NCI-H2029 treated with DMSO at 0.1 percent for 48 hours (cell line): ENCODE measurements at places on chromosomes 1 and 21.

DNA sequence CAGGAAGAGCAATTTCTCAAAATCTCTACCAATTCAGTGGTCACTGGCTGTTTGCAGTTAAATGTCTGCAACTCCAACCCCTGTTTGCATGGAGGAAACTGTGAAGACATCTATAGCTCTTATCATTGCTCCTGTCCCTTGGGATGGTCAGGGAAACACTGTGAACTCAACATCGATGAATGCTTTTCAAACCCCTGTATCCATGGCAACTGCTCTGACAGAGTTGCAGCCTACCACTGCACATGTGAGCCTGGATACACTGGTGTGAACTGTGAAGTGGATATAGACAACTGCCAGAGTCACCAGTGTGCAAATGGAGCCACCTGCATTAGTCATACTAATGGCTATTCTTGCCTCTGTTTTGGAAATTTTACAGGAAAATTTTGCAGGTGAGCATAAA lies 167.2 kb downstream of the CRB1 start:
- DNase-seq: no peak

- no peak for DNase-seq
Measured at GRCh38 chr1:202888221-202888530, 773 bp downstream of the RABIF start.

DNA sequence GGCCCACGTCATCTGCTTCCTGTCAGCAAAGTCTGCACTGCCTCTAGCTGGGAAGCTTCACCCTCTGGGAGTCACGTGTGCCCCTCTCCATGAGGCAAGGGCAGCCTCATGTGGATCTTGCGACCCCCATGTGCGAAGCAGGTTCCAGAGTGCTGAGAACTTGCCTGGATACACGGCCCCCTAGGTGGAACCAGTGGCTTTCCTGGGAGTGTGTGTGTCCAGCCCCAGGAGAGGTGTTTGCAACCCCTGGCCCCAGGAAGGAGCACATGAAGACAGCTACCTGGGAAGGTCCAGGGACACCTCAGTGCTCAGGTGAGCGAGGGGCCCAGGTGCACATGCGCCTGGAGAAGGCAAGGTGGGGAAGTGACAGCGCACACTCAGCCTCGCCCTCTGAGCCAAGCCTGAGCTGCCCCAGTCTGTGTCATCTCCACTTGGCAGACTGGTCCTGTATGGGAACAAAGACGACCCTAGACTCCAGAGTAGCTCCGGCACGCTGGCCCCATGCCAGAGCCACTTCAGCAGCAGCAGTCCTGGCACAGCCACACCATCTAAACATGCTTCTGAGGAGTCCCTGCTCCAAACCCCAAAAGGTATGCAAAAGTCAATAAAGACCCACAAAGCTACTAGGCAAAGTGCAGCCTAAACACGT lies 8.9 kb downstream of the LSS start:
- peak; percentile 82 for DNase-seq

DNA sequence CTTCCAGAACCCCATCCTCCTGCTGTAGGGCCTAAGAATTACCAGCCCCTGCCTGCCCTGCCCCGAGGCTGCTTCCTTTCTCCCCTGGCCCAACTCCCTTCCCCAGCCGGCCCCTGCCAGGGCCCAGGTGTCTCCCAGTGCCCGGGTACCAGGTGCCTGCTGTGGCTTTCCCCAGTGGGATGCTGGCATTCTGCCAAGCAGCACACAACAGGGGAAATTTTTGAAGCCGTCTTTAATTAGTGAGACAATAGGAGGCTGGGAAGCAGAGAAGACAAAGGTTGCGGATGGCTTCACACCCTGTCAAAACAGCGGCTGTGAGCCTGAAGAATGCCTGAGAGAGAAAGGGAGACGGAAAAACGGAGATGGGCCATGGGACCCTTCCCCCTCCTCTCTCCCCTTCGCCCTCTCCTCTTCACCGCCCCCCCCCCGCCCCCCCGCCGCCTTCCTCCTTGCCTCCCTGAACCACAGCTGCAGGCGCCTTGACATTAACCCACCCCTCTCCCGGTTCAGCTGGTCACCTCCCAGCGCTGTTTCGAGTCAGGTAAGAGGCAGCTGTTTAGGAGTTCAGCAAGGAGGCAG lies 33.6 kb downstream of the LRRN2 start:
- DNase-seq: no peak

GRCh38 chr1:99764439-99764838 lies 2.0 kb downstream of the FRRS1 start:
- no peak for DNase-seq

GRCh38 chr1:203995228-203995627 lies 77.7 kb upstream of the SOX13 start:
- DNase-seq: no peak

DNA sequence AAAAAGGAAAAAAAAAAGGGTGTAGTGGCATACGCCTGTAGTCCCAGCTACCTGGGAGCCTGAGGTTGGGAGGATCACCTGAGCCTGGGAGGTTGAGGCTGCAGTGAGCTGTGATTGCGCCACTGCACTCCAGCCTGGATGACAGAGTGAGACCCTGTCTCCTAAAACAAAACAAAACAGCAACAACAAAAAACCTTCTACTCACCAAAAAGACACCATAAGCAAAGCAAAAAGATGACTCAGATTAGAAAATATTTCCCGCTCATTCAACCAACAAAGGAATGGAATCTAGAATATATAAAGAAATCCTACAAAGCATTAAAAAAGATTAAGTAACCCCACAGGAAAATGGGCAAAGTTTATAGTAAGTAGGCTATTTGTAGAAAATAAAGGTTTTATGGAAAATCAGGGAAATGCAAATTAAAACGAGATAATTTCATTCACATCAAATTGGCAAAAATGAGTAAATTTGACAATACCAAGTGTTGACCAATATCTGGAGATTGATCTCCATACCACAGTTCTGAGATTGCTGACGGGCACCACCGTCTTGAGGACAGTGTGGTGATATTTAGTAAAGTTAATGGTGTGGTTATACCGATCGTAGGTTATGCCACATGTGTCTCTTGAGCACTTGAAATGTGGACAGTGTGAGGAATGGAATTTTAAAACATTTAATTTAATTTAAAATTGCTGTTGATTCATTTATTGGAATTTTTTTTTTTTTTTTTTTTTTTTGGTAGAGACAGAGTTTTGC lies 54.0 kb downstream of the PIK3CD start:
- no peak for DNase-seq

- no peak for DNase-seq
Measured at GRCh38 chr1:43370564-43370963, 2.8 kb upstream of the ELOVL1 start.

DNA sequence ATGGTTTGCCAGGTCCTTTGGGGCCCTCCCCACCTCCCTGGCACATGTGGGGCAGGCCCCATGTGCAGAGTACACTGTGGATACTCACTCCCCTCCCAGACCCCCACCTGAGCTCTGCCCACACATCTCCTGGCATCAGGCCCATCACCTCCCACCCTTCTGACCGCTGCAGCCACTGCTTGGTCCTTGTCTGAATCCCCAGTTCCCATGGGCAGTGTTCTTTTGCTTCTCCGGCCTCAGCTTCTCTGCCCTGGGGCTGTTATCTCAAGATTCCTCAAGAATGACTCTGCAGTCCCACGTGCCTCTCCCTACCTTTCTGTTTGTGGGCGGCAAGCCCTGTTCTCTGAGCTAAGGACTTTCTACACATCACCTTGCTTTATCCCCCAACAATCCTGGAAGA lies 187.7 kb upstream of the EDN2 start:
- DNase-seq: no peak

- DNase-seq: no peak
Measured at GRCh38 chr1:47215713-47216112, 16.3 kb downstream of the TAL1 start.

GRCh38 chr1:242240691-242241090 lies 241.8 kb upstream of the MAP1LC3C start:
- no peak for DNase-seq

DNA sequence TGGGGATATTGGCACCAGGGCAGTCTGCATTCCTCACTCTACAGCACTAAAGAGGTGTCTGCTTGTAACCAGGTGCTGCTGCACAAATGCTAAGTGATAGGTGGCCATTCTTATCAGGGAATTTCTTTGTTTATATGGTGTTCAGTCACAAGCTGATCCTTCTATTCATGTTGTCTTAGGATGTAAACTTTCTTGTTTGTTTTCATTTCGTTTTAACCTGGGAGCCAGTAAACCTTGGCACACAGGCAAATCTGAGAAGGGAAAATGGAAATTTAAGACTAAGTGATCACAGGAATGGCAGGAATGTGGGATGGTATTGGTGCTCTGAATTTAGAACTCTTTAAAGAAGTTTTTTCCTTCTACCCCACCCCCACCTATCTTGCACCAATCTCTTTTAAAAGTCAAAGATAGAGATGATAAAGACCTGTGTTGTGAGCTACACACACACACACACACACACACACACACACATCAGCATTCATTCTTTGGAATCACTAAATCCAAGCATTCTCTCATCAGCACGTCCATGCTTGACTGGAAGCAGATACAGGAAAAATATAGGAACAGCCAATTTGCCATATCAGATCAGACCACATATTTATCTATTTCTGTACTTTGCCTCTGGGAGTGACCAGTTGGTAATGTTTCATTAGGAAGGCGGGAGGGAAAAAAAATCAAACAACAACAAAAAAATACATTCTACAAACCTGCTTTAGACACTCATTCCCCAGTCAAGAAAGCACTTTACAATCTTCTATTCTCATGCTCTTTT lies 451.4 kb upstream of the ADGRL2 start:
- DNase-seq: no peak

GRCh38 chr21:26487981-26488480 lies 85.1 kb downstream of the CYYR1 start:
- no peak for DNase-seq

- DNase-seq: peak; percentile 75
Measured at GRCh38 chr1:212477014-212477679, 44.4 kb downstream of the NENF start.

DNA sequence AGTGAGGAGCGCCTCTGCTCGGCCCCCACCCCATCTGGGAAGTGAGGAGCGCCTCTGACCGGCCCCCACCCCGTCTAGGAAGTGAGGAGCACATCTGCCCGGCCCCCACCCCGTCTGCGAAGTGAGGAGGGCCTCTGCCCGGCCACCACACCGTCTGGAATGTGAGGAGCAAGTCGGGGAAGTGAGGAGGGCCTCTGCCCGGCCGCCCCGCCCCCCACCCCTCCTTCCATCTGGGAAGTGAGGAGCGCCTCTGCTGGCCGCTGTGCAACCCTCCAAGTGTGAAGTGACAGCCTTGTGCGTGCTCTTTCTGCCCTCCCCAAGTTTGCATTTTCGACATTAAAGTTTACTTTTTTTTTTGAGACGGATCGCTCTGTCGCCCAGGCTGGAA lies 5.1 kb upstream of the ZZZ3 start:
- no peak for DNase-seq

DNA sequence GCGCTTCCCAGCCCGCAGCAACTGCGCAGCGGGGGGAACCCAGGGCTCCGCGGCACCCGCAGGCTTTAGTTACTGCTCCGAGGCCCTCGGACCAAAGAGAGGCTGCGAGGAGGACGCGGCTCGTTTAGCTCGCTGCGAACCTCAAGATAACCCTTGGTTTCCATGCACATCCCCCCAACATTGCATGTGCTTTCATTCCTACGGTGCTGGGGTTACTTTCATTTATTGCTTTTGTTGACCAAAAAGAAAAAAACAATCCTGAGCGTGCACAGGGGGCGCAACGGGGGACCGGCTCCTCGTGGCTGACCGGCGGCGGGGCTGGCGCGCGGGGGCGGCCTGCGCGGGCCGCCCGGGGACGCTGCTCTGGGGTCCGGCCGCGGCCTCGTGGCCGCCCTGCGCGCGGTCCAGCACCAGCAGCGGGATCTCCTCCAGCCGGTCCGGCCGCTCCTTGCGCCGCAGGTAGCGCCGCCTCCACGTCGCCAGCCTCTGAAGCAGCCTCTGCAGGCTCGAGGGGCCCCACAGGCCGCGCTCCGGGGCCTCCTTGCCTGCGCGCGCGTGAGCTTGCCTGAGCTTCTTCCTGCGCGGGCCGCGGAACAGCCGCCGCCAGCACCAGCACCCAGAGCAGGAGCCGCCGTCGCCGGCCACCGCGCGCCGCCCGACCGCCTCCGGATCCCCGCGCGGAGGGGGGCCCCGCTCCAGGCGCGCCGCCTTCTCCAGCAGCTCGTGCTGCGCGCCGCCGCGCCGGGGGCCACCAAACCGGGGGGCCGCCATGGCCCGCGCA lies 77.4 kb downstream of the DESI2 start:
- DNase-seq: no peak

GRCh38 chr1:161082483-161082882 lies 6.9 kb downstream of the NECTIN4 start:
- DNase-seq: no peak

DNA sequence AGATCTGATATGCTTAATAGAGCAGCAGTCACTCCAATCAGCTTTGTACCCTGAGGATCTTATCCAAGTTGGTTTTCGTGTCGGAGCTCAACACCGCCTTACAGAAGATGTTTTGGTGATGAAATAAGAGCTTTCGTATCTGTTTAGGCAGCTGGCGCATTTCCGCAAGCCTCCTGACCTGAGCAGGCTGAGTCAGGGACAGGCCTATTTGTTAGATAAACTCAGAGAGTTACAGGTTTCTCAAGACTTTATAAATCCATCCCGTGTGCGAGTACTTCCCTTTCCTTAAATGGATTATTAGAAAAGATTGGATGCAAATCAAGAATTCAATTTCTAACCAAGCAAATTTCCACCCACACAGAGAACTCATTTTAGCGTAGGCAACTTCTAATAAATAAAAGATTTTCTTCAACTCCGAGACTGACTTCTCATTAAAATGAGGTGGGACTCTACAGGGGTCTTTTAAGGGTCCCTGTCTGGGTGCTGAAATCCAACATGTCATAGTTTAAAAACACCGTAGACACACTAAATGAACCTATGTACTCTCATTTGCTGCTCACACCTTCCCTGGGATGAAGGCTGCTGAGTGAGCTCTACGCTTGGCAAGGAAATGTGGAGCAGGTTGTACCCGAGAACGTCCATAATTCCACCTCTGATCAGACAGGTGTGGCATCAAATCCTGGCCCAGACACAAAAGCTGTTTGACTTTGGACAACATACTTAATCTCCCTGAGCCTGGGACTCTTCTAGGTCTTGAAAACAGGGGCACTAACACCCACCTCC lies 106.9 kb upstream of the F3 start:
- no peak for DNase-seq
